Vagina (tissue), 2 donors: ENCODE measurements at places on chromosomes 6 and 20.

DNA sequence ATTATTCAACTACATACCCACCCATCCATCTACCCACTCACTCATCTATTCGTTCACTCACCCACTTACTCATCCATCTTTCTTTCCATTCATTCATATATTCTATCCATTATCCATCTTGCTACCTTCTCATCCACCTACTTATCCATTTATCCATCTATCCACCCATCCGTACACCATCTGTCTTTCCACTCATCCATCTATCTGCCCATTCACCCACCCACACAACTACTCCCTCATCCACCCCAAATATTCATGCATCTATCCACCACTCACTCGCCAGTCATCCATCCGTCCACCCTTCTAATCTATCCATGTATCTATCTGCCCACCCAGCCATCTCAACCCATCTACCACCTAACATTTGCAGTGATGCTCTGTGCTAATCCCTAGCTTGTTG, 13.6 kb upstream of the KCNB1 start:
- DNase-seq, result no peak
- H3K4me3 ChIP-seq, result no peak overlapping the region
- no peaks in the 10 kb centered on the region for H3K36me3 ChIP-seq
- H3K27ac ChIP-seq, result no peak overlapping the region
- H3K4me1 ChIP-seq, result no peaks in the 10 kb centered on the region

- H3K36me3 ChIP-seq, result no peaks in the 10 kb centered on the region
- DNase-seq, result peak; percentile 98
- peak overlapping the region; percentile 73 for H3K27ac ChIP-seq
- H3K4me3 ChIP-seq, result peak overlapping the region; percentile 72
- peaks cover 28% of the 10 kb centered on the region for H3K4me1 ChIP-seq
- no peaks in the 10 kb centered on the region for H3K27me3 ChIP-seq
Observed at GRCh38 chr6:26158076-26158580, 70.9 kb downstream of the HFE start.

DNA sequence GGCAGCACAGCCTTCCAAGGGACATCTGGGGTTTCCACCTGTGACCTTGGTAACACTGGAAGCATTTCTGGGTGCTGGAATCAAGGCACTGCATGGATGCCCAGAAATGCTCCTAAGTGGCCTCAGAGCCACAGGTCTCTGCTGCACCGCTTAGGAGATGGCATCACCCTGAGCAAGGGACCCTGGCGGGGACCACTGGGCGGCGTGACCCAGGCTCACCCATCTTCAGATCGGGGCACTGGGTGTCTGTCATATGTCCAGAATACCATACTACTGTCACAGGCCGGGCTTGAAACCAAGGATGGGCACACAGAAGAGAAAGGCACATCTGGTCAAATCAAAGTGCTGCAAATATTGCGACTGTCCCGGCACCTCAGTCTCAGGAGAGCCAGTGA, 45.9 kb downstream of the SSR1 start:
- peaks cover 19% of the 10 kb centered on the region for H3K4me1 ChIP-seq
- H3K27ac ChIP-seq, result no peak overlapping the region
- no peak overlapping the region for H3K4me3 ChIP-seq
- DNase-seq, result peak; percentile 85

DNA sequence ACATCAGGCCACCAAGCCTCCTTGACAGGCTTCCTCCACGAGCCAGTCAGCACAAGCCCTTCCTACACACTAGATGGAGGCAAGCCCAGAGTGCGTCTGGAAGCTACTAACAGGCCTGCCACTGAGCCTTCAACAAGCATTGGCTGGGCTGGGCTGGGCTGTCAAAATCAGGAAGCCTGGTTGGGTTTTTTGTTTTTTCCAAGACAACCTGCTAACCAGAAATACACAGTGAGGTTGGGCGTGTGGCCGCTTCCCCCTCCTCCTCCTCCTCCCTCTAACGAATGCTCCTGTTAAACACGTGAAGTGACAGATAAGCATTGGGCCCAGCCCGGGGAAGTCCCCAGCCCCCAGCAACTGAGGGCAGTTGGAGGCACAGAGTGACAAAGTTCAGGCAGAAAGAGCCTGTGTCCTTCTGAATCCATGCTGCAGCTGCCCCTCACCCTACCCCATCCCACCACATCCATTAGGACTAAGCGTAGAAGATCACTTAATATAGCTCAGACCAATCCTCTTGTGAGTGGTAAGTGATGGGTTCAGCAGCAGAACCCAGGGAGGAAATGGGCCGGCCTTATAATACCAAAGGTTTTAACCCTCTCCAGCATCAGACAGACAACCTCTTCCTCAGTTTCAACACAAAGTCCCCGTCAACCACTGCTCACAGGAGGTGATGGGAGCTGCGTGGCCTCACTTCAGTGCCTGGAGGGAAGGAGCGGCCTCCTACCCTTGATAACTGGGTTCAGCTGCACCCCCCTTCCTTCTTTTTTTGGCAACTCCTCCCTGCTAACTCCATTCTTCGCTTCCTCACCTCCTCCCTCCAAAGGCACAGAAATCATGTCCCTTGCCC, 1.1 kb downstream of the NFATC2 start:
- H3K27ac ChIP-seq, result peak overlapping the region; percentile 64
- H3K4me1 ChIP-seq, result peaks cover 32% of the 10 kb centered on the region

DNA sequence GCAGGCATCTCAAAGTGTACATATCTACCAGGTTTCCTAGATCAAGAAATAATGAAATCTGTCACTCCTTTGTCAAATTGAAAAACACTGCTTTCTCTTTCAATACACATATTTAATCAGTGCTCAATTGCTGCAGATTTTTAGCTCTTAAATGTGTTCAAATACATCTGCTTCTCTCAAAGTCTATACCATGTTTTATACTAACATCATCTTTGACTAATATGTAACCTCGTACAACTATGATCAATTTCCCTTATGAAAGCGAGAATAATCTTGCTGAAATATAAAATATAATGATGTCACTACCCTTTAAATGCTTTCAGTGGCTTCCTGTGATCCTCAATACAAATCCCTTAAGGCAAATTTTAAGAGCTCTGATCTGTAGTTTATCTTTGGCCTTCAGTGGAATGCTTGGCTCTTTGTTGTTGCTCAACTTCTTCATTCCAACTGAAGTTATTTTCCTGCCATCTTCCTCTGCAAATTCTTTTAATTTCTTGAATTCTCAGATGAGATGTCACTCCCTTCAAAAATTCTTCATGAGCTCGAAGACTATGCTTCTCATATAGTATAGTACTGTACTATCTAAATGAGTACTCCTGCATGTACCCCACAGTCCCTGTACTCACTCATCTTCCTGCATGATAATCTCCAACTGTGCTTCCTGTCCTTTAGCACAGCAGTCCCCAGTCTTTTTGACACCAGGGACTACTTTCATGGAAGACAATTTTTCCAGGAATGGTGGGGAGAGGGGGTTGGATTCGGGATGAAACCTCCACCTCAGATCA, 545.1 kb upstream of the GJE1 start:
- no peaks in the 10 kb centered on the region for H3K4me1 ChIP-seq
- H3K4me3 ChIP-seq, result no peak overlapping the region

DNA sequence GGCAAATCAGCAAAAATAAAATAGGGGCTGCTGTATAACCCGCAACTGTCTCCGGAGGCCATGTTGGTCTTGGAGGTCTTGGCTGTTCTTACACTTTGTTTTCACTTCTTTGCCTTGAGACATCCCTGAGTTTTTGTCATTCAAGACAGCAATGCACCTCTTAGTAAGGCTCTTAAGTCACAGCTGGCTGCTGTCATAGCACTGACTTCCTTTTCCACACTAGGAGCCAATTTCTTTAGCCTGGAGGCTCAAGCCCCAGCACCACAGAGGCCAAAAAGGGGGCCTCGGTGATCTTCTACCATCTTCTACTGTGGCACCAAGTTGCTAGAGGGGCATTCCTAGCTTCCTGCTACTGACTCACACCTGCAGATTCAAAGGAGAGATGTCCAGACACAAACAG, 536.3 kb downstream of the CDH26 start:
- DNase-seq, result no peak
- no peaks in the 10 kb centered on the region for H3K27me3 ChIP-seq
- no peaks in the 10 kb centered on the region for H3K4me1 ChIP-seq
- no peak overlapping the region for H3K4me3 ChIP-seq
- H3K36me3 ChIP-seq, result no peaks in the 10 kb centered on the region
- H3K27ac ChIP-seq, result no peak overlapping the region

GRCh38 chr6:127195833-127196232, 70.8 kb upstream of the RNF146 start:
- peaks cover 10% of the 10 kb centered on the region for H3K4me1 ChIP-seq
- no peaks in the 10 kb centered on the region for H3K27me3 ChIP-seq
- H3K4me3 ChIP-seq, result no peak overlapping the region
- DNase-seq, result no peak

- DNase-seq, result no peak
- H3K4me1 ChIP-seq, result no peaks in the 10 kb centered on the region
- H3K27me3 ChIP-seq, result no peaks in the 10 kb centered on the region
- no peak overlapping the region for H3K27ac ChIP-seq
- no peaks in the 10 kb centered on the region for H3K36me3 ChIP-seq
Observed at GRCh38 chr20:44422083-44422482, 53.6 kb upstream of the TTPAL start.

- H3K27me3 ChIP-seq, result no peaks in the 10 kb centered on the region
- no peaks in the 10 kb centered on the region for H3K36me3 ChIP-seq
- DNase-seq, result no peak
- no peak overlapping the region for H3K4me3 ChIP-seq
- H3K27ac ChIP-seq, result no peak overlapping the region
Observed at GRCh38 chr6:128494440-128494839, 26.0 kb downstream of the PTPRK start.

DNA sequence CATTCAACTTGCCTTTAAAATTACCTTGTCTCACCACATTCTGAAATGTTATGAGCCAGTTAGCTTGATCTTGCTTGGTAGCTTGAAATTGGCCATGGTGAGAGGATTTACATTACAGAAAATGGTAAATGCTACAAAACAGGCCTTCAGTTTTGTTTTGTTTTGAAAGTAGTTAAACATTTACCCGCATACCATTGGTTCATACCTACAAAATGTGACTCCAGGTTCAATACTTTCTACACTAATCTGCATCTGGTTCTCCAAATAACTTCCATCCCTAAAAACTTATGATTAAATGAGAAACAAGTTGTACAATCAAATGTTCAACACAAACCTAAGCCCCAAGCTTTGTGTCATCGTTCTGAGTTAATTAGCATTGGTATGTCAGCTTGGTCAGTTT, 30.5 kb upstream of the MYBL2 start:
- no peaks in the 10 kb centered on the region for H3K27me3 ChIP-seq
- DNase-seq, result no peak
- H3K4me1 ChIP-seq, result no peaks in the 10 kb centered on the region
- H3K4me3 ChIP-seq, result no peak overlapping the region

DNA sequence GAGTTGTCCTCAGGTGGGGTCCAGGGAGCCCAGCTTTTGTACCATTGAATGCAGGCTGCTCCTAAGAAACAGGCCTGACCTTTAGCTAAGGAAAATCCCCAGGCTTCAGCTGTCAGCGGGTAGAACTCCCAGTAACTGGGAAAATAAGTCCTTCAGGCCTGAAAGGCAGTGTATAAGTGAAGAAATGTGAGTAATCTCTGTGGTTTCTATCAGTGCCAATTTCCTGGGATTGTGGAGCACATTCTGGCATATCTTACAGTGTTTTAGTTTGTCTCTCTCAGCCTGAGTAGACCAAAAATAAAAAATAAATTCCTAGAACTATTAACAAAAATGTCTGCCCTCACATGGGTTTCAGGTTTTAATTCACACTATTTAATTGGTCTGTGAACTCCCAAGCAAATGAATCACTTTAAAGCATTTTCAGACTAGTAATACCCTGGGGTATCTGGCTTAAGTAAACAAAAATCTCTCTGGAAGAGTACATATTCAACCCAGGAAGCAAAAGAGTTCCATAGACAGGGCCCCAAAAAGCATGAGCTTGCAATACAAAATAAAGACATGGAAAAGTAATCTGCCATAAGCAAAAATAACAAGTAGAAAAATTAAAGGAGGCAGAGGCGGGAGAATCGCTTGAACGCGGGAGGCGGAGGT, 566.2 kb upstream of the NOX3 start:
- H3K27me3 ChIP-seq, result no peaks in the 10 kb centered on the region
- no peaks in the 10 kb centered on the region for H3K36me3 ChIP-seq
- peaks cover 22% of the 10 kb centered on the region for H3K4me1 ChIP-seq

- H3K36me3 ChIP-seq, result no peaks in the 10 kb centered on the region
- no peak for DNase-seq
- H3K27me3 ChIP-seq, result no peaks in the 10 kb centered on the region
- no peak overlapping the region for H3K27ac ChIP-seq
- no peaks in the 10 kb centered on the region for H3K4me1 ChIP-seq
Observed at GRCh38 chr6:113540466-113540865, 316.7 kb upstream of the MARCKS start.

DNA sequence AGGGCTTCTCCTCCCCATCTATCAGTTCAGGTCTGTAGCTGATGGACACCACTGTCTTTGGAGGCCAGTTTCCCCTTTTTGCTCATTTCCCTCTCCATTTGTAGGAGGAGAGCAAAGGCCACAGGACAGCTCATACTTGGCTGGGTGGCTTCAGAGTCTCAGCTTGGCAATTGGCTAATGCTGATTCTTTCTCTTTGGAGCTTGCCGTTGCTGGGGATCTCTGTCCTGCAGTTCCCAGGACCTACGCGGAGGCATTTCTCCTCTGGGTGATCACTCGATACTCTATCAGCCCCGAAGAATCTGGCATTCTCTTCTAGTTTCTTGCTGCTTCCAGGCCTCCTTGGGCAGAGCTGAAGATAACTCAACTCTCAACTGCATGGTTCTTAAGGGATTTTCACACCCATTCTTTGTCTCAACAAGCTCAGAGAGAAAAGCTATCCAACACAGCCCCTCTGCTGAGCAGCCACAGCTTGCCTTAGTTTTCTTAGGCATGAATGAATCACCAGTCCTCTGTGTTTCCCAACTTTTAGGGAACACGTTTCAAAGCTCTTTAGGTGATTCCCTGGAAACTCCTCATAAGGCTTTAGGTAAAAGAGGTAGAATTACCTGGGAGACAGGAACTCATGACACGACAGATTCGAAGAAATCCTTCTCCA, 19.2 kb upstream of the SSR1 start:
- no peak overlapping the region for H3K27ac ChIP-seq
- no peaks in the 10 kb centered on the region for H3K27me3 ChIP-seq
- H3K4me1 ChIP-seq, result no peaks in the 10 kb centered on the region
- no peak overlapping the region for H3K4me3 ChIP-seq
- no peak for DNase-seq

DNA sequence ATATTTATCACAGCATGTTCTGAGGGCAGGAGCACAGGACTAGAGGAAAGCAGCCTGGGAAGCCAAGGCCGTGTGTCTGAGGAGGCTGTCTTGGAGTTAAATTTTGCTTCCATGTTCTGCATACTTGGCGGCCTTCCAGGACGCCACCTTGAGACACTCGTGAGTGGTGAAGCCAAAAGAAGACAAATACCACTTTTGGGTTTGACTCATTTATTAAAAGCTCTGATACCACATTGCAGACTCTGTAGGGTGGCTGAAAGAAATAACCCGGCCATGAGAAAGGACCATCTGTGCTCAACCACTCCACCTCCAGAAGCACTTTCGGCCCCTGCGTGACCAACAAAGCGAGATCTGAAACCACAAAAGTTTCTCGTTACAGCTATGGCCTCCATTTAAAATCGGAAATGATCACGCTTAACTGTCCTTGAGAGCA, 120.0 kb downstream of the TMEM242 start:
- H3K4me1 ChIP-seq, result peaks cover 9% of the 10 kb centered on the region
- H3K27ac ChIP-seq, result no peak overlapping the region
- no peaks in the 10 kb centered on the region for H3K36me3 ChIP-seq
- no peak for DNase-seq
- no peak overlapping the region for H3K4me3 ChIP-seq
- no peaks in the 10 kb centered on the region for H3K27me3 ChIP-seq

GRCh38 chr6:2190661-2191389, 54.6 kb downstream of the GMDS start:
- no peak overlapping the region for H3K4me3 ChIP-seq
- no peak for DNase-seq
- no peaks in the 10 kb centered on the region for H3K36me3 ChIP-seq
- H3K27ac ChIP-seq, result no peak overlapping the region

- no peak overlapping the region for H3K27ac ChIP-seq
- H3K4me3 ChIP-seq, result no peak overlapping the region
- no peak for DNase-seq
Observed at GRCh38 chr6:4029687-4030086, 49.2 kb downstream of the FAM217A start.
